ENCODE measurements at places on chromosomes 5 and 9.
A peak's percentile ranks its signal among the peaks of the same experiment; 100 is the strongest.

- DNase-seq = no peak
Observed at GRCh38 chr9:94821098-94821887, 94.8 kb downstream of the AOPEP start.

DNA sequence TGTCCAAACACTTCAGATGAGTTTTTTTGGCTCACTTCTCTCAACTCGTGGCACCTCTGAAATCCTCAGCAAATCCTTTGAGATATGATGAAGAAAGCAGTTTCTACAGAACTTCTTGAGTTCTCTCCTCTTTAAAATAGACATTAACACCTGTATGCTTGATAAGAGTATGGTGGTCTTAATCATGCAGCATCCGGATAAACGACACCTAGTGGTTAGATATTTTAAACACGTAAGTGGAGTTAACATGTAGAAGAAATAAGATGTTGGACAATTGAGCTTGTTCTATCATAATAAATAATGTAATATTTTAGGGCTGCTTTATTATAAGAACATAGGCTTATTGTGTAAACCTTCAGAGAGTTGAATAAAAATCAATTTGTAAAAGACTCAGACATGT is 324.8 kb downstream of the CYLC2 start:
- no peak for DNase-seq

GRCh38 chr5:163867738-163868137 is 362.3 kb downstream of the MAT2B start:
- no peak for DNase-seq

GRCh38 chr9:16611983-16612382 is 258.5 kb downstream of the BNC2 start:
- DNase-seq = no peak

DNA sequence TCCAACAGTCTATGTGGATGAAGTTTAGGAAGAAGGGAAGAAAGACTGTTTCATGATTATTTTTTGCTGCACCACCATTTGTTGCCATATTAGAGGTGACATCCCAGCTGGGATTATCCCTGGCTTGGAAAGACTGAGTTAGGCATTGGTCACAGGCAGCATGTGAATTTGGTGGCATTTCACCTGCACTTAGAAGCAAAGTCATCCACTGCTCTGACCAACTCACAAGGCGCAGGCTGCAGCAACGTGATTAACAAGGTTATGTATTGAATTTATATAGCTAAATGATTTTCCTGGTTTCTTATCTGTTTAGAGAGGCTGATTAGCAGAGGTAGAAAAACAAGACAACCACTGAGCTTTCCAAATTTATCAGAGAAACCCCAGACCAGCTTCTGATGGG is 2.7 kb downstream of the FYB1 start:
- no peak for DNase-seq

- no peak for DNase-seq
Observed at GRCh38 chr9:5857928-5858327, 25.0 kb upstream of the ERMP1 start.

GRCh38 chr5:57718155-57718554 is 235.5 kb upstream of the ACTBL2 start:
- DNase-seq = no peak

GRCh38 chr5:113489299-113489698 is 1.0 kb upstream of the MCC start:
- DNase-seq = no peak

DNA sequence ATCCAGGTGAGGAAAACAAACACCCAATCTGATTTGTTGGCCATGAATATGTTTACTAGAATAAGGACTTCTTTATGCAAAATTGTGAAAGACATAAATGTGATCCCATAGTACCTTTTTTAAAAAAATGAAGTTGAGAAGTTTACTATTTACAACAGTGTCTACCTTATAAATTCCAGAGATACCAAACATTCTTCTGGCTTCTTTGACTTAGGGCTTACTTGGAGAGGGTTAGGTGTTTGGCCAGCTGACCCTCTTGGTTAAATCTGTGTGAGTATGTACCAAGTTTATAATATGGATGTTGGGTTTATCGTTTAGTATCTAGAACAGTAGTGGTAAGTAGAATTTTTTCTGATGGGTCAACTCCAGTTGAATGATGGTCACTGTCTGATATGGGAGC is 212.3 kb downstream of the DOCK8 start:
- no peak for DNase-seq

- DNase-seq = no peak
Observed at GRCh38 chr9:90658783-90659182, 16.2 kb upstream of the DIRAS2 start.

DNA sequence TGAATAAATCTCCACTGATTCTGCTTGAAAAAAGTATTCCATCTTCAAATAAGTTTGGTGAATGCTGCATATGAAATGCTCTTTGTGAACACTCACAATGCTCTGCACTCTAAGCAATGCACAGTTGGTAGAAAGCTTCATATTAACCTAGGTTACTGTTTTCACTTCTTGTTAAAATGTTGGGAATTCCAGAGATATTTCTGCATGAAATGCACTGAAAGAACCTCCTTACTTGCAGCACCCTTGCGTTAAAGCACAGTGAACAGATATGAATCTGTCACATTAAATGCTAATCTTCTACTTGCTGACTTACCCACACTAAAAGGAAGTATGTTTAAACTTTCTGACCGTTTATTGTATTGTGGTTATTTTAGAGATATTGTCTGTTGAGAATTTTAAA is 584.1 kb upstream of the NUDT12 start:
- DNase-seq = peak; percentile 22

DNA sequence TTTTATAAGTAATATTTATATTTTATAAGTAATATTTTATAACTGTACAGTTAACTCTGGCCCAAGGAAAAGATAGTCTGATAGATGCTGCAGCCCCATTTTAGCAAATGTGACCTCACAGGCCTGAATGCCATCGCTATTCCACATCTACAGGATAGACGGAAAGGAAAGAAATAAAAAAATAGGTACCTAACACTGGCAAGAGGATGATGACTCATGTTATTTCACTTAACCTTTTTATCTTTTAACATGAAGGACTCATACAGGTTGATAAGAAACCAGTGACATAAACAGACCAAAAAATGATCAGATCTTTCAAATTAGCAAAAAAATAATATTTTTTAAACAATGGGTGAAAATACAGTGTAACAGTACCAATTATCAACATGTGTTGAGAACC is 2.7 kb downstream of the CD274 start:
- no peak for DNase-seq
